ENCODE measurements at places on chromosomes 7 and 10. TPM values are rescaled to one million over a fixed set of nuclear protein-coding genes. Genes with fewer than 3 reads are reported as not detected.

DNA sequence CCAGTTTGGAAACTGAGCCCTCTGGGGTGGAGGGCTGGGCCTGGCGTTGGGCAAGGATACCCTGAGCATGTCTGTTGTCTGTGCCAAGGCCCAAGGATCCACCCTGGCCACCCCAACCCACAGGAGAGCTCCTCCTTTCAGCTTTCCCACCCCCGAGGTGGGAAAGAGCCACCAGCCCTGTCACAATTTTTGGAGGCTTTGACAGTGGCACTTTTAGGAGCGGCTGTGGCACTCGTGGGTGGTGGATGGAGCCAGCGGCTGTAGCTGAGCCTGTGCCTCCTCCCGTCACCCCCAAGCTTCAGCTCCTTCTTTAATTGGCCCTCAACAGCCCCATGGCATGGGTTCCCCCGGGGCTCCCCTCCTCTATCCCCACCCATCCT is 18.2 kb upstream of the ZNF862 start:
- DNase-seq: no peak

GRCh38 chr10:61635932-61636331 is 26.8 kb upstream of the CABCOCO1 start:
- DNase-seq: no peak

DNA sequence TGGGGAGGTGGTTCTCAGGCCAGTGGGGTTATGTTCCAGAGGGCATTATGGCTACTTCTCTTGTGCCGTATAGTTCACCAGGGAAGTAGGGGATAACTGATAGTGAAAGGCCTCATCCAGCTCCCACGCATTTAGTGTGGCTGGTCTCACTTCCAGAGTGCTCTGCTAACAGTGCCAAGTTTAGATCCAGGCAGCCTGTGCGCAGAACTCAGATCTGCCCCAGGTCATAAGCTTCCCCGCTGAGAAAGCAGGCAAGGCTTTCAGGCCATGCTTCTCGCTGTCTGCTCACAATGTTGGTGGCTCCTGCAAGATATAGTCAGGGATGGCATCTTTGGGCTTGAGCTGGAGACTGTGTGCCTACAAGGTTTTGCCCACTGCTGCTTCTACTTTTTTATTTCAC is 11.3 kb downstream of the AGK start:
- DNase-seq: no peak

SLC13A4 gene
- total RNA-seq: 0.28 TPM

DNA sequence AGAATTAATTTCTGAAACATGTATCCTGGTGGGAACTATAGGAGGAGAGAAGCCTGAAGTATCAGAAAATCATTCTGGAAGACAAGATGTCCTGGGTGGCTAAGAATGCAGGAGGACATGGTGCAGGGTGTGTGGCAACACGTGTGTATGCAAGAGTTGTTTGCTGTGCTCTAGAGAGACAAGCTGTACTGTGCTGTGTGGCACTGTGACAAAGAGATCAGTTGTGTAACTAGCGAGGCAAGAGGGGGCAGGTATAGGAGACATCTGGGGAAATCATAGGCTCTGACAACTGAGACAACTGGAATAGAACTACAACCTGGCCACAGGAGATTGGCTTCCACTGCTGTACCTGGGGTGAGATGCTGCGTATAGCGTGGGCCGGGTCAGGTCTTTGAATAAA is 9.3 kb downstream of the ITGA8 start:
- DNase-seq: no peak

DNA sequence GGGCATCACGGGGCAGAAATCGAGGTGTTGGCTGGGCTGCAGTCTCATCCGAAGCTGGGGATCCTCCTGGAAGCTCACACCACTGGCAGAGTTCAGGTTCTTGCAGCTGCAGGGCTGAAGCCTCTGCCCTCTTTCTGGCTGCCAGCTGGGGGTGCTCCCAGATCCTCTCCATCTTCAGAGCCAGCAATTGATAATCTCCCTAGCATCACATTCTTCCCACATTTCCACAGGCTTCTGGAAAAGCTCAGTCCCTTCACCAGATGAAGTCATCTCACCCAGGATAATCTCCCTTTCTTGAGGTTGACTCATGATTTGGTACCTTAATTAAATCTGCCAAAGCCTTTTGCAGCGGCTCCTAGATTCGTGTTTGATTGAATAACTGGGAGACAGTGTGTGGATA is 55.2 kb downstream of the NRP1 start:
- DNase-seq: no peak

- no peak for DNase-seq
Measured at GRCh38 chr10:61669161-61669725, 6.5 kb downstream of the CABCOCO1 start.

GRCh38 chr10:124693396-124693795 is 50.8 kb downstream of the FAM53B start:
- no peak for DNase-seq

MASTL gene
- total RNA-seq: 56.1 TPM

UCMA gene
- not detected for total RNA-seq

GRCh38 chr7:121761399-121761798 is 111.6 kb upstream of the PTPRZ1 start:
- DNase-seq: no peak

WEE2 gene
- total RNA-seq: not detected

GRCh38 chr7:156309016-156309620 is 331.5 kb upstream of the RNF32 start:
- no peak for DNase-seq

SHTN1 gene
- total RNA-seq: 17.3 TPM

SLC16A12 gene
- not detected for total RNA-seq

DNA sequence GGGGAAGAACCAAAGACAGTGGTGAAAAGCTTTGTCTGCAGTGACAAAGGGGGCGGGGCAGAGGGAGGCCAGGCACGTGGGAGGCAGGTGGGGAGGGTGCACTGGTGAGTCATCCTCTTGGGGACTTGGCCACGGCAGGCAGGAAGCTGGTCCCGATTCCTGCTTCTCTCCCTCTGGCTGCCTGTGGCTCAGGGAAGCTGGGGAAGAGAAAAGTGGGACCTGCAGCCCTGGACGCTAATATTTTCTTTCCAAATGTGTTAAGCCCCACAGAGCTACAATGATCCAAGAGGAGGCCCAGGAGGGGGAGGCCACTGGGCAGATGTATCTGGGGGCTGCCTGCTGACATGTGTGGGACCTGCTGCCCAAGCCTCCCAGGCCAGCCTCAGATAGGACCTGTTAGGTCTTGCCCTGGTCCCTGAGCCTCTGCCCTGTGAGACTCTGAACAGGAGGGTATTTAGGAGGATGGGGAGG is 231.8 kb downstream of the KCNMA1 start:
- peak; percentile 82 for DNase-seq

- no peak for DNase-seq
Measured at GRCh38 chr10:97736403-97736901, 476 bp upstream of the ZFYVE27 start.

- no peak for DNase-seq
Measured at GRCh38 chr7:43648473-43649406, 65.8 kb downstream of the STK17A start.

HHEX gene
- not detected for total RNA-seq

LIPK gene
- total RNA-seq: not detected

PTPRN2 gene
- total RNA-seq: 3.0 TPM

DNA sequence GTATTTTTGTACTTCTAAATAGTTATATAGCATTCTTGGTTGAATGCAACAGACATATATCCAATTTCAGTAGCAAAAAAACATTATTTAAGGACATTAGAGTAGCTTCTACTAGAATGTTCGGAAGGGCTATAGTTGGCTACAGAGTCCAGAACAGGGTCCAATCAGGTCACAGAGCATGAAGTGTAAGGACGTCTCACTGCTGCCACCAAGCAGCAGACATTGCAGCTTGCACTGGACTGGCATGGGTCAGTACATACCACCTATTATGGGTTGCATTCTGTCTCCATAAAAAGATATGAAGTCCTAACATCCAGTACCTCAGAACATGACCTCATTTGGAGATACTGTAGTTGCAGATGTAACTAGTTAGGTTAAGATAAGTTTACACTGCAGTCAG is 87.3 kb downstream of the LHFPL3 start:
- no peak for DNase-seq

GRCh38 chr7:18995811-18996426 is 121.5 kb downstream of the TWIST1 start:
- no peak for DNase-seq

IDI2 gene
- total RNA-seq: not detected

- DNase-seq: no peak
Measured at GRCh38 chr7:74379938-74380337, 73.8 kb upstream of the GTF2IRD1 start.

GRCh38 chr7:50537417-50537816 is 27.8 kb downstream of the DDC start:
- no peak for DNase-seq

GRCh38 chr10:5551531-5552375 is 27.0 kb downstream of the CALML3 start:
- DNase-seq: no peak

- peak; percentile 77 for DNase-seq
Measured at GRCh38 chr10:29204070-29204800, 84.6 kb upstream of the LYZL1 start.

DNA sequence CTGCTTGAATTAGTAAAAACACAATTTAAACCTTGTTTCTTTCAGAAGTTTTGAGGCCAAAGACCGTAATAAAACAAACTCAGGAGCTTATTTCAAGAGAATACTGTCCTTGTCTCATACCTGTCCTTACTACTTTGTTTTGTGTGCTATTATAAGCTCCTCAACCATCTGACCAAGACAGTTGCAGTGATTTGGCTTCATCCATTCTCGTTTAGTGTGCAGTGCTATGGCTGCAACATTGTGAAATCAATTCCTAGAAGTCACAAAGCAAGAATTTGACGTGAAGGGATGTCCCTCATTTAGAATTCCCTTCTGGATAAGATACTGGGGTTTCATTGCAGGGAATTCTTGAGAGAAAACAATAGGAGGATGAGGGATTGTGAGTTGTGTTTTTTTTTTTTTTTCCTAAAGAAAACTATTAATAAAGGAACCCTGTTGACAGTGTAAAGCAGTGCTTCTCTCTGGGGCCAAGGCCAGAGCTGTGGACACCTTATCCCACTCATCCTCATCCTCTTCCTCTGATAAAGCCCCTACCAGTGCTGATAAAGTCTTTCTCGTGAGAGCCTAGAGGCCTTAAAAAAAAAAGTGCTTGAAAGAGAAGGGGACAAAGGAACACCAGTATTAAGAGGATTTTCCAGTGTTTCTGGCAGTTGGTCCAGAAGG is at the start of gene OIT3:
Gene OIT3 (plus strand): TSS at position 604 of the 663 bp plus-strand sequence. CDS start 60 bp downstream, outside the sequence.
- peak; percentile 30 for DNase-seq

HERC4 gene
- total RNA-seq: 74.2 TPM

RSPH10B gene
- total RNA-seq: 0.56 TPM

DNA sequence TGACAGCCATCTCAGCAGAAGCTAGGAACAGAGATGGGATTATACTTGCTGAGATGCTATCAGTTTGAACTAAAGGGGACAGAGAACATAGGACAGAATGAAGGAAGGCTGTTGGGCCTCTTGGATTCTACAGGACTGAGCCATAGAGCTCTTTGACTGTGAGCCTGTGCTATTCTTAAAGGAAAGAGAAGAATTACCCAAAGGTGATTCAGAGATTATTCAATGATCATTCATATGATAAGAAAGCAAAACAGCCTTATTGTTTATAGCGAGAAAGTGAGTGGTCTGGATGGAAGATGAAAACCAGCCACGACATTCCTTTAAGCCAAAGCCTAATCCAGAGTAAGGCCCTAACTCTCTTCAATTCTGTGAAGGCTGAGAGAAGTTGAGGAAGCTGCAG is 69.7 kb upstream of the NEUROD6 start:
- no peak for DNase-seq

DNA sequence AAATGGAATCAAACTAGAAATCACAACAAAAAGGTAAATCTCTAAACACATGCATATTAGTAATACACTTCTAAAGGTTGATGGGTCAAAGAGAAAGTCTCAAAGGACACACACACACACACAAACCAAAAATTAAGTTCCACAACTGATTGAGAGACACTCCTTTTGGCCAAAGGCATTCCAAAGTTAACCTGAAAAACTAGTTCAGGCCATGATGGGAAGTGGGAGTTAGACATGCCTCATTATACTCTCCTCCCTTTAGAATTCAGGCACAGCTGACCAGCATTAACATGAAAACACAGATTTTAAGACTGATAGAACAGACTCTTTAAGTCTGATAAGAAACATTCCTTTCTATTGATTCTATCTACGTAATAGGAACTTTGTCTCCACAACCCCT is 332.4 kb upstream of the IGFBP3 start:
- no peak for DNase-seq

GRK5 gene
- 6.2 TPM for total RNA-seq

- no peak for DNase-seq
Measured at GRCh38 chr10:75512203-75512933, 80.9 kb downstream of the LRMDA start.

- DNase-seq: peak; percentile 47
Measured at GRCh38 chr7:8435095-8435494, 1.7 kb downstream of the NXPH1 start.

ZNF117 gene
- 35.8 TPM for total RNA-seq

UNCX gene
- not detected for total RNA-seq

Data from neural progenitor cell (in vitro differentiated cells).